ENCODE measurements at places on chromosomes 5 and 9.

DNA sequence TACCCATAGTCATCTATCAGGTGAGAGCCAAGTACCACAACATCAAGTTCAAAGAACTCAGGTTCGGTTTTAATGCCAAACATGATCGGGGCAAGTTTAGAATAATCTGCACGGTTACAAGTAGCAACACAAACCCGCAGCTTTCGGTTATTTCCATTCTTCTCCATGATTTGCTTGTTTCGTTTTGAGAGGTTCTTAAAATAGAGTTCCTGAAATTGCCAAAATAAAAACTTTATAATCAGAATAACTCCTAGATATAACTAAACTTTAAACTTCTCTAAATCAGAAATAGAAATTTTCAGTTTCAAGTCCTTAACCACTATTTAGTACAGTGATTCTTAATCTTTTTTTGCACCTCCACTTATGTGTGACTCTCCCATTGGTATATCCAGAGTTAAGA lies 9.1 kb downstream of the GNE start:
- DNase-seq = no peak

DNA sequence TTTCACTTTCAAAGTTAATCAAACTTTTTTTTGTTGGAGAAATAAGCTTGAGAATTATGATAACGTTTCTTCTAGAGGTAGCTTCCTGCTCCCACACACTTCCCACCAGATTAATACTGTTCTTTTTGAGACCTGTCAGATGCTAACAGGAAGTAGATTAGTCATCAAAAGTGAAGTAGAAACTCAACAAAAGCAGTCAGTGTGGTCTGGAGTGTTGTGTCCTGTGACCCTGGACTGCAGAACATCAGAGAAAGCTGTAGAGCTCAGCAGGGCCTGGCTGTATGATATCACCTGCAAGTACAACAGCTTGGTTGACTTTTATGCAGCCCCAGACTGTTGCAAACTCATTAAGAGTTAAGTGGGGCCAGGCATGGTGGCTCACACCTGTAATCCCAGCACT lies 495.7 kb upstream of the CYLC2 start:
- no peak for DNase-seq

- DNase-seq = peak; percentile 55
Observed at GRCh38 chr9:32378496-32378895, 5.9 kb upstream of the ACO1 start.

GRCh38 chr5:50905996-50906570 lies 239.6 kb downstream of the PARP8 start:
- no peak for DNase-seq

- DNase-seq = no peak
Observed at GRCh38 chr5:147912011-147912410, 5.7 kb upstream of the C5orf46 start.

DNA sequence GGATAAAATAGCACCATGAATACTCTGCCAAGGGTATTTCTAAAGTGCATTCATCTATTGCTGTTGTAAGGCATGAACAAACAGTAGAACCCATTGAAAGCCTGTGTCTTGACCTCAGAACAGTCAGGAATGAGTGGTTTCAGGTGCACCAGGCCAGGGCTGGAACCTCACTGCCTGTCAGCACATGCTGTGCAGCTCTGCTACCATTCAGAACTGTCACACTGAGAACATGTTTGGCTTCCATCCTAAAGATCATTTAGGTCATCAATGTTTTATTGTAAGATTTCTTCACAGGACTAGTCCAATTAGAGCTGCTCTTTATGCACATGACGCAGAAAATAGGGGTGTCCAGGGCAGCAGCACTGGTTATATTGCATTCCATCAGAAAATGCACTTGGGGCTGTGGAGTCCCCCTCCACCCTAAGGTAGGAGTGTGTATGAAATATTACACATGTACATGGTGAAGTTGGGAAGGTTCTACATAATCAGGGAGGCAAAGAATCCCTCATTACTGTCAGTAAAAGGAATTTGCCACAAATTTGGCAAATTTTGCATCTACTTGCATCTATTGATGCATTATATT lies 408.0 kb downstream of the CTNND2 start:
- no peak for DNase-seq

- DNase-seq = no peak
Observed at GRCh38 chr5:111997308-111997707, 240.3 kb upstream of the NREP start.

- no peak for DNase-seq
Observed at GRCh38 chr5:141511771-141512325, 23.0 kb downstream of the PCDHGC5 start.

- DNase-seq = no peak
Observed at GRCh38 chr5:43855452-43855851, 252.5 kb downstream of the NNT start.

DNA sequence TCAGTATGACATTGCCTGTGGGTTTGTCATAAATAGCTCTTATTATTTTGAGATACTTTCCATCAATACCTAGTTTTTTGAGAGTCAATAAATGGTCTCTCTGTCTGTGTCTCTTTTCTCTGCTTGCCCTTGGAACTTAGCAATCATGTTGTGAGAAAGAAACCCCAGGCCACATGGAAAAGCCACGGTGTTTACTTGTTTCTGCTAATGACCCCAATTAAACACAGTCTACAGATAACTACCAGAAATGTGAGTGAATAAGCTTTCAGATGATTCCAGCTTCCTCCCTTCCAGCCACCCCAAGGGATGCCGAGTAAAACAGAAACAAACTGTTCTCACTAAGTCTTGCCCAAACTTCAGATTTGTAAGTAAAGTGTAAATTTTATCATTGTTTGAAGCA lies 584.9 kb downstream of the MAT2B start:
- no peak for DNase-seq

DNA sequence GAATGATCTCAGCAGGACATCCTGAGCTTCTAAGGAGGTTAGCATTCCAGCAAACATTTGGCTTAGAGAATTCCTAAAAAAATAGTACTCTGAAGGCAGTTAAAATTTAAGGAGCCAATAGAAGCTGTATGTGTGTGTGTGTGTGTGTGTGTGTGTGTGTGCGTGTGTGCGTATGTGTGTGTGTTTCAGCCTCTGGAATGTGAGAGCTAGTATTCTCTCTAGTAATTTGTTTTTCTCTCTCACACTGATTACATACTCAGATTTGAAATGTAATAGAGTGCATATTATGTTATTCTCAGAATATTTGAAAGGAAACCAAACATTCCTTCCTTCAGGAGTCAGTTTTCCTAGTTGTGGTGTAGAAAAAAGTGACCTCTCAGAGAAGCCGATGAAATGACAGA lies 279.6 kb downstream of the TMEM38B start:
- DNase-seq = no peak

DNA sequence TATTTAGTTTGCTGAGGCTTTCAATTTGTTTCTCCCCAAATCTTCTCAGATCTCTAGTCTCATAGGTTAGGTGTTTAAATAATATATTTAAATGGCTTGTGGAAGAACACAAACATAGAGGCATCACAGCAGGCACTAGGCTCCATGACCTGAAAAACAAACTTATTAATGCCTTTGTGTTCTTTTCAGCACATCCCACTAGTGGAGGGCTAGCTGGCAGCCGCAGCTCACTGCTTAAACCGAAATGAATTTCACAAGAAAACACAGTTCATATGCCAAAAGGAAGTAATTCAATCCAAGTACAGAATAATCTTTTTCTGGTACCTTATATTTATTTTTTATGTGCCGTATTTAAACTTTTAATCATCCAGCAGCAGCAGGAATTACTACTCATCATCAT lies 382.5 kb downstream of the PLK2 start:
- DNase-seq = no peak

DNA sequence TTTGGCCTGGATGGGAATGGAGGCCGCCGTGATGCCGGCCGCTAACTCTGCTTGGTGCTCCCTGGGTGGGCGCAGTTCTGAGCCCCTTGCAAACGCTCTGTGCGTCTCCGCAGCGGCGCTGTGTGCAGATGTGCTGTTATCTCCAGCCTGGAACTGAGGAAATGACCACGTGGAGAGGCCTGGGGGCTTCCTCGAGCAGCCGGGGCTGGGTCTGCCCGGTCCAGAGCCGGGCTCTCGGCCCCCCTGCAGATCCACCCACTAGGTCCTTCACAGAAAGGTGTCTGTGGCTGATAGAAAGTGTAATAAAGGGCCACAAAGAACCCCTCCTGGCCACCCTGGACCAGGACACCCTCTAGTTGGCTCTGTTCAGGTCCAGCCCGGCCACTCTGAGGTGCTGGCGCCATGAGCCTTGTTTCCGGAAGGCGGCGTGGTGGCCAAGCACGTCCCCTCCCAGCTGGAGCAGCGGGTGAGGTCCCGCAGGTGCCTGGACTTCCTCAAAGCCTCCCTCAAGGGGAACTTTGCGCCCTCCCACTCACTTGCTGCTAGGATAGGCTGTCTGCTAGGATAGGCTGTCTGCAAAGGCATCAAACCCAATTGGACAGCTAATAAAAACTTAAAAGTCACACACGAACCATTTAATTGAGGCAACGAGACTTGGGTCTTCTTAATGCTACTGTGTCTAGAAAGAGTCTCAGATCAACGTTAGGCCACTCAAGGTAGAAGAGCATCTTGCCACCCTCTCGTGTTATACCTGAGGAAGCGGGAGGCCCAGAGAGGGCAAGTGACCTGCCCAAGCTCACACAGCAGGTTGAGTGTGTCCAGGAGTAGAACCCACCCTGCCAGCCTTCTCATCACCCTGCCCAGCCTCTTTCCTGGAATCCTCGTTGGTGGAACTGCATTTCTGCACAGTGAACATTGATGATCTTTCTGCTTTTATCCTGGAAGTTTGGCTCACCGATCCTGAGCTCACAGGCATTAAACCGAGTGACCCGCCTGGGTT lies 109.3 kb upstream of the FCN2 start:
- no peak for DNase-seq

GRCh38 chr5:150517272-150518152 lies 9.6 kb downstream of the NDST1 start:
- no peak for DNase-seq

DNA sequence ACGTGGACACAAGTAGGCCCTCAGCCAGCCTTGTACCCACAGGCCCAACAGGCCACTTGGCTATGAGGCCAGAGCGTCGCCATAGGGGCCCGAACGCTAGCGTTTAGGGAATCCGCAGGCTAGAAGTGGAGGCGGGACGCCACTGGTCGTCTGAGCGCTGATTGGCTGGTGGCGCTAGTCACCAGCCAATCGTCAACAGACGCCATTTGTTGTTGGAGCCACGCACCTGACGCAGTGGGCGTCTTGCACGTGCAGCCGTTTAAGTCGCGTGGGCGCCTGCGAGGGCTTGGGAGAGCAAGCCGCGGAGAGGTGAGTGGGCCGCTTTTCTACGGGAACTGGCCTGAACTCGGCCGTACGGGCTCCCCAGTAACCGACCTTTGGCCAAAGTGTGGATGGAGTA lies at the start of gene DDX4:
DDX4 (plus strand) TSS at position 269 of the 400 bp plus-strand sequence. CDS start 903 bp downstream, outside the sequence.
- DNase-seq = no peak

DNA sequence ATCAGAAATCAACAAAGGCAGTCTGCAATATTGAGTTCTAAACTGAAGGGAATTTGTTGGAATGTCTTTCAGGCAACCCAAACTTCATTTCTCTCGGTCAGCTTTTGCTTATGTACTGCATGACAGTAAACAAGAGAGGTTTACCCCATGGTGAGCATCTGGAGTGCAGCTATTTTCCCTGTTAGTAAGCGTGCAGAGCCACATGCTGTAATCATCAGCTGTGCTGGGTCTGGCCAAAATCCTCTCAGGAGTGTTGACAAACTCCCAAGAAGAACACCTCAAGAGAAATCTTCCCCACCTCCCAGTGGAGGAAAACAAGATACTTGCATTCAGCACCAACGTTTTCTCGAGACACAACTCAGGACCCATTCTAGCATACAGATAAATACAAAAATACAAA lies 83.6 kb upstream of the ADAMTSL1 start:
- DNase-seq = no peak

GRCh38 chr9:126589349-126589748 lies 24.4 kb upstream of the LMX1B start:
- DNase-seq = no peak

- no peak for DNase-seq
Observed at GRCh38 chr9:97918611-97919010, 3.7 kb downstream of the TRMO start.

DNA sequence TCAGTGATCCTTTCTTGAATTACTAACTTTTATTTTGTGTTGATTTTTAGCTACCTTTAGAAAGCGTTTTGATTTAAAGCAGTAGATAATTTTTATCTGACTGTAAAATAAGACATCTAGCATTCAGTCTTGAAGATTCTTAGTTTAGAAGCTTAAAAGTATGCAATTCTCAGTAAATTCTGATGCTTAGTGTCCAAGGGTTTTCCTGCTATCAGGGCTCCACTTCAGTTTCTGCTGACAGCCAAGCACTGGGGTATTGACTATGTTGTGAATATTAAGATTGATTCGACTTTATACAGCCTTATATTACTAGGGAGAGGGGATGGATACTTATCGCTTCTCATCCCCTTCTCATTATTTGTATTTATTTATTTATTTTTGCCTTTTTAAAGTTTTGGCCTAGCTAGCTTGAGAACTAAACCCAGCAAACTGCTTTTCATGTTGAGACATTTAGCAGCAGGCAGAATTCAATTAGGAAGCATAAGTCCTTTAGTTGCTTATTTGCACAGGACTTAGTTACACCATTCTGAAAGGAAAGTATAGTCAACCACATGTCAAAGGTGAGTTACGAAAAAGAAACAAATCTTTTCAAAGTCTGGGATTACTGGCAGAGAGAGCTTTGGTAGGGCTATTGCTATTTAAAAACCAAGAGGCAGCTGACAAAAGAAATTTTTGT lies 2.9 kb downstream of the PBX3 start:
- DNase-seq = no peak

DNA sequence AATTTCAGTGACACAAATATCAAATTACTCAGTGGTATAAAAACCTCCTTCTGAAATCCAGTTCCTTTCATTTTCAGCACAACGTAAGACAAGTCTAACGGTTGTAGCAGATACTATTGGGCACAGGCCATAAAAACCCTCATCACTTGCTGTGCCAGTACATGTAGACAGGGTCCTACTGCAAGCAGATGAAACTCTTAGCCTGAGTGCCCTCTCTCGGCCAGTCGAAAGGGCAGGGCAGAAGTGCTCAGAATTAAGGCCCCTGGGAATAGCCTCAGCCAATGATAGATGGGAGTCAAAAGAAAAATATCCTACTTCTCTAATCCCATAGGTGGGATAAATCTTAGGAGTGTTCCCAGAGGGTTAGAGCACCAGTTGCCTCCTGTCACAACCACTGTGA lies 168.5 kb upstream of the FER start:
- DNase-seq = no peak

Data from HEK293T (cell line).